Fibroblast of gingiva (primary cell): ENCODE measurements at places on chromosomes 13 and 19.

DNA sequence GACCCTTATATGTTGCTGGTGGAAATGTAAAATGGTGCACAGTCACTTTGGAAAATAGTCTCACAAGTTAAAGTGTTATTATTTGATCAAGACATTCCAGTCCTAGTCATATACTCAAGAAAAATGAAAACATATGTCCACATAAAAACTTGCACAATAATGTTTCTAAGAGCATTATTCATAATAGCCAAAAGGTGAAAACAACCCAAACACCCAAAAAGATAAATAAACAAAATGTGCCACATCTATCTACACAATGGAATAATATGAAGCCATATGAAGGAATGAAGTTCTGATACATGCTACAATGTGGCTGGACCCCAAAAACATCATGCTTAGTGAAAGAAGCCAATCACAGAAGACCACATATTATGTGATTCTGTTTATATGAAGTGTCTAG, 14.4 kb upstream of the AKAP8 start:
- DNase-seq, result peak; percentile 87

GRCh38 chr13:23844132-23844531, 45.1 kb downstream of the MIPEP start:
- DNase-seq, result no peak

- DNase-seq, result no peak
Measured at GRCh38 chr13:41587490-41587889, 130.1 kb downstream of the RGCC start.

DNA sequence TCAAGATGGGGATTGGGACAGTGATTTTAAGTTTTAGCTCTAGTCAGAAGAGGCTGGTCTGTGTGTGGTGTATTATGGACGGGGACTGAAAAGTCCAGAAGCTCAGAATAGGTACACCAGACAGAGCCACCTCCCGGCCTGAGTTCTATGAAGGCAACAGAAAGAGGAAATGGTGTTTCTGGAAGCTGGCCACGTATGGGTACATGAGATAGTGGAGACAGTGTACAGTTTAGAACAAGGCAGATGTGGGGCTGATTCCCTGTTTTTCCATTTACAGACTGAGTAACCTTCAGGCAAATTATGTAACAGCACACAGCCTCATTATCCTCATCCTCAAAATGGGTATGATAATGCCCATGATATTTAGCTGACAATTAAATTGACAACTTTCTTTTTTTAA, 1.3 kb downstream of the ZNF175 start:
- DNase-seq, result no peak

DNA sequence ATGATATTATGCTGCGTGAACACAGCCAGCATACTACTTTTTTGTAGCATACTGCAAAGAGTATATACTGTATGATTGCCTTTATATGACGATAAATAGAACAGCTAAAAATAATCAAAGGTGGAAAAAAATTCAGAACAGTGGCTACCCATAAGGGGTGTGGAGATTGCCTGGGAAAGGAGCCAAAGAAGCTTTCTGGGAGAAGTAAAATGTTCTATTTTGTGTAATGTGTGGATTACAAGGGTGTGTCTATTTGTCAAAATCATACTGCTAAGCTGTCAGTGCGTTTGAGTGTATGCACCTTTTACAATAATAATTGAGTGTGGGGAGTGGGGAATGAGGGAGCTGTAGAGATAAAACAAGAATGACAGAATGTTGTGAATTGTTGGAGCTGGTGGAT, 45.2 kb upstream of the MTIF3 start:
- no peak for DNase-seq

DNA sequence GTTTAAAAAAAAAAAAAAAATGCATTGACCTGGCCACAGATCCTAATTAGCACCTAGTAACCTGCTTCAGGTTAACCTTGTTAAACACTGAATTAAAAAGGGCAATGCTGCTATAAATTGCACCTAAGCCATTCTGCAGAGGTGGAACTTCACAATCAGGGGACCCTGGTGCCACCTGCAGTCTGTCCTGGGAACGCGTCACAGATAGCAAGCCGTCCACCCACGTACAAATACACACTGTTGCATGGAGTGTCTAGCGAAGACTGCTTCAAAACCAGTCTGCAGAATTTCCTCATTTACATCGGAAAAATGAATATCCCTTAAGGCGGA, 169.3 kb downstream of the COL4A1 start:
- DNase-seq, result no peak

DNA sequence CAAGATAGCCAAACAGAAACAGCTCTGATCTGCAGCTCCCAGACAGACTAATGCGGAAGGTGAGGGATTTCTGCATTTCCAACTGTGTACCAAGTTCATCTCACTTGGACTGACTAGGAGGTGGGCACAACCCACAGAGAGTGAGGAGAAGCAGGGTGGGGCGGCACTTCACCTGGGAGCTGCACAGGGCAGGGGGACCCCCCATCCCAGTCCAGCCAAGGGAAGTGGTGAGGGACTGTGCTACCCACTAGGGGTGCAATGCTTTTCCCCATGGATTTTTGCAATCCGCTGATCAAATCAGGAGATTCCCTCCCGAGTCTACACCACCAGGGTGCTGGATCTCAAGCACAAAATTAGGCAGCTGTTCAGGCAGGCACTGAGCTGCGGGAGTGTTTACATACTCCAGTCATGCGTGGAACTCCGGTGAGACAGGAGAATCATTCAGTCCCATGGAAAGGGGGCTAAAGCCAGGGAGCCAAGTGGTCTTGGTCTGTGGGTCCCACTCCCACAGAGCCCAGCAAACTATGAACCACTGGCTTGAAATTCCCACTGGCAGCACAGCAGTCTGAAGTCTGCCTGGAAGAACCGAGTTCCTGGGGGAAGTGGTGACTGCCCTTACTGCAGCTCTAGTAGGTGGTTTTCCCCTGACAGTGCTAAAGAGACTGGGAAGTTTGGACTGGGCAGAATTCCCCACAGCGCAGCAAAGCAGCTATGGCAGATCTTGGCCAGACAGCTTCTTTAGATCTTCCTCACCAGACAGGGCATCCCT, 85.1 kb upstream of the UFM1 start:
- DNase-seq, result no peak

DNA sequence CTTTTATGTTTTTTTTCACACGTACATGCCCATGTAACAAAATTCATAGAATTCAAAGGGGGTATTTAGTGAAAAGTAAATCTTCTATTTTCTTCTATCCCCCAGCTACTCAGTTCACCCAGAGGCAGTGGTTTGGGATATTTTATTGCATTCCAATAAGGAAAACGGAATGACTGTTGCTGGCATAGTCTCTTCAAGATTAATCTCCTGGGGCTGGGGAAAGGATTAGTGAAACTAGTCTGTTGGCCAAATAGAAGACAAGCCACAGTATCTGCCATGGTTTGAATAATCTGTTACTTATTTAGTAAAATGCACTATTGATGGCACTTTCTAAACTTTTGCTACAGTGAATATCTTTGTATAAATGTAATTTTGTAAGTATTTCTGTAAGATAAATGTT, 122.0 kb downstream of the NDFIP2 start:
- DNase-seq, result no peak

GRCh38 chr13:93776936-93777335, 550.3 kb downstream of the GPC6 start:
- DNase-seq, result peak; percentile 24

DNA sequence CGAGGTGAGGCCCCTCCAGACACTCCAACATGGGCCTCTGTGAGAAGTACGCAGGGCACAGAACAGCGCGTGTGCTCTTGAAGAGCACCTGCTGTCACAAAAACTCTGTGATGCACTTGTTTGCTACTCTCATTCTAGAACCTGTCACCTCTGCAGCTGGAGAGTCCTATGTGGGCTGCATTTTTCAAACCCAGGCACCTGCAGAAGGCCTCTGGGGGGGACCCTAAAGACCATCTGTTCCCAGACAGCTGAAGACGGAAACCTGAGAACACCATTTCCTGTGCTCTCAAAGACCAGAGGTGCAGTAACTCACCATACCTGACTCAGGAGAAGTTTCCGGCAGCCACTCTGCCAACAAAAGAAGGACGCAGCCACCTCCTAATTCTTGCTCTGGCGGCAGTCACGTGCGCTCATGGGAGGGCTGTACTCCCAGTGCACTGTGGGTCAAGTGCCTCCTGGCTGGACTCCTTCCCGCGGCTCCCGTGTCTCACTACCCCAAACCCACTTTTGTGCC, 28.1 kb downstream of the RANBP3 start:
- DNase-seq, result no peak

DNA sequence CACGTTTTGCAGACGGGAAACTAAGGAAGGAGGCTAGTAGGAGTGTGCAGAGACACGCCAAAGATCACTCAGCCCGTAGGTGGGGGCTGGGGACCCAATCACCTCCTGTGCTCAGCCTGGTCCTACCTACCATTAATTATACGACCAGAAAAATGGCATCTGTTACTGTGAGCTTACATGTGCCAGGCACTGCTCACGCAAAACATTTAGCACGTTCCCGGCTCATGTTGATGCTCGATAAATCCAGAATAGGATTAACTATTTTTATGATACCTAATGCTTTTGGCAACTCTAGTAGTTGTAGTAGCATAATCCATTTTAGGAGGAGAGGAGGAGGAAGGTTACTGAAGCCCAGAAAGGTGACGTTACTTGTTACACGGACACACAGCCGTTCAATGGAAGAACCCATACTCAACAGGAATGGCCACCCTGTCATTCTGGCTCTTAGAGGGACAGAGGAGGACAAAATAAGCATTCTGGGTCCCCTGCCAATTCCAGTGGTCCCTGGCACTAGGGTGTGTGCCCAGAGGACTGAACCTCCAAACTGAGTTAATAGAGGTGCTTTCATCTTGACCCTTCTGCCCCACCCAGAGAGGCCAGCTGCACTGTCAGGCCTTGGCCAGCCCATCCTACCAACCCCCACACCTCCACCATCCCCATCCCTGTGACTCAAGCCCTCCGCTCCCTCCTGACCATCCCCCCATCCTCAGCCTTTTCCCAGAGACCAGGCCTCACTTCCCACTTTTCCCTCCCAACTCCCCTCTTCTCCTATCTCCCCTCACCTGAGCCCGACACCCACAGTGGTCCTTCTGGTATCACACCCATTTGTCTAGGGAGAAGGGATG, 5.0 kb upstream of the EML2 start:
- DNase-seq, result no peak
